ENCODE measurements at places on chromosomes 6 and 20.

GRCh38 chr20:11778206-11778570 is 139.5 kb upstream of the BTBD3 start:
- DNase-seq = no peak

- DNase-seq = no peak
These were observed 16.4 kb downstream of the PRSS16 start for GRCh38 chr6:27263886-27264285.

DNA sequence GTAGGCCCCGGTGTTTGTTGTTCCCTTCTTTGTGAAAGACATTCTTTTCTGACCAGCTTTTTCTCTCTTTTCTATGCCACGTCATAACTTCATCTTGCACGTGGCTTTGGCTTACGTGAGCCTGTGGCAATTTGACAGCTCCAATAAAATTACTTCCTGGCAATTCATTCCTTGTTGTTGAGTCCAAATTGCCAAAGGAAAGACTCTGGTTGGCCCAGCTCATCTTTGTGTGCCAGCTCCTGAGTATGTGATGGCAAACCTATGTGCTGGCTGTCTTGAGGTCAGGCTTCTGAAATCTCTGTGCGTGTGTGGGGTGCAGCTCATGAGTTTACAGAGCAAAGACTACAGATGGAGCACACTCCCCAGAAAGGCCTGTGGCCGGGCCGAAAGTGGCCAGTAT is 272.5 kb upstream of the SGK1 start:
- DNase-seq = no peak

GRCh38 chr20:1633535-1633934 is 13.7 kb upstream of the SIRPB1 start:
- DNase-seq = no peak

DNA sequence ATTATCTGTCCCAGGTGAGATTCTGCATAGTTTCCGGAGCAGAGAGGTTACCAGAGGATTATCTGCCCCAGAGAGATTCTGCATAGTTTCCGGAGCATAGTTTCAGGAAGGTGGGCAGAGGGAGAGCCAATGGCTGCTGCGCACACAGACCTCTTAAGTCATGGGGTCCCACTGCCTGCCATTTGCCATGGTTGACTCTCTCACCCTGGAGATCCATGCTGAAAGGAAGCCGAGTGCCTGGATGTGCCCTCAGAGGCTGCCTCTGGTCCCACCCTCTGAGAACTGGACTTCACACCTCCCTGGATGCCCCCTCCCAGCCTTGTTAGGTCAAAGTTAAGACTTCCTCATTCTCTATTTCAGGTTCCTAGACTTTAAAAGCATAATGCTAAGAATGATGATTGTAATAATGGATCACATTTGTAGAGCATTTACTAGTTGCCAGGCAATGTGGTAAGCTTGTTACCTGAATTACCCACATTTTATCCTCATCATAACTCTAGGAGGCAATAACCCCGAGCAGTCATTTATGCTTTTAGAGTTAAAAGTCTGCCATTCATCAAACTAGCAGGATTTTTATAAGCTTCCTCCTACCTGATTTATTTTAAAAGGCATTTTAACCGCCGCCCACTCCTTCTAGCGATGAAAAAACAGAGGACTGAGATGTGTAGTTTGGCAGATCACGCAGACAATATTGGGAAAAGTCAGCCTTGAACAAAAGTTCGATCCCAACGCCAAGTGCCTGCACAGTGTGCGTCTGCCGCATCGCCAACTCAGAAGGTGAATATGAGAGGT is 11.9 kb downstream of the SERPINB9 start:
- DNase-seq = no peak

- no peak for DNase-seq
These were observed 108.4 kb downstream of the SCML4 start for GRCh38 chr6:107715550-107716321.

DNA sequence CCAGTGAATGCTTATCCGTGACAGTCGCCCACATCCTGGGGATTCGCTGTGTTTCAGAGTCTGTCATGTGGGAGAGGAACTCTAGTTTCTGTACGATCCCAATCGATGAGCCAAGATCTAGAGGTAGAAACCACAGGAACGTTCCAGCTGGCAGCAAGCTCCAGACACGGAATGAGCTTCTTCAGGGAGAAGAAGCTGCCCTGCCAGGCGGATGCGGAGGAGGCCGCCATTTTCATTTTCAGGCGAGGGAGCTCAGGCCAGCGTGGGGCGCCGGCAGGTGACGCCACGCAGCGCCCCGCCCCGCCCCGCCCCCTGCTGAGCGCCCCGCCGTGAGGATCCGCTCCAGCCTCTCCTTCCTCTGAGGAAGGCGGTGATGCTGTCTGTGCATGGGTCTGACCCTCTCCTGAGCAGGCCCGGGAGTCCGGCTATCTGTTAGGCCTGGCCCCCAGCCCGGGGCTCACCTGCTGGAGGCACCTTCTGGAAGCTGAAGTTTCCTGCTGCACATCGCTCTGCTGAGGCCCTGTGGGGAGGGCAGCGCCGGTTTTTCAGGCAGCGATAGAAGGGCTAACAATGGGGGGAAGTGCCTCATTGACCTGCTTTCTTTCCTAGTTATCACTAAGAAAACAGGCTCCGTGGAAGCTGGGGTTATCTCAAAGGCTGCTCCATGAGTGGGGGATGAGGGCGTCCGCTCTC is 147.5 kb downstream of the ERMARD start:
- no peak for DNase-seq

DNA sequence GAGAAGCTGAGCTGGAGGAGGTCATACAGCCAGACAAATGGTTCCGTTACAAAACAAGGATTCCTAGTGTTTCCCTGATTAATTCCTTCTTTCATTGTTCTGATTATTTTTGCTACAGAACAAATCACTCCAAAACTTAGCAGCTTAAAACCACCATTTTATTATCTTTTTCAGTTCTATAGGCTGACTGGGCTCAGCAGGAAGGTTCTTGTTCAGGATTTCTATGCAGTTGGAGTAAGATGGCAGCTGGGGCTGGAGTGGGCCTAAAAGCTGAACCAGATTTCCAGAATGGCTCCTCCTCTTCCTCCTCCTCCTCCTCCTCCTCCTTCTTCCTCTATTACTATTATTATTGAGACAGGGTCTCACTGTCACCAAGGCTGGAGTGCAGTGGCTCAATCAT is 112.2 kb upstream of the SHLD1 start:
- no peak for DNase-seq

DNA sequence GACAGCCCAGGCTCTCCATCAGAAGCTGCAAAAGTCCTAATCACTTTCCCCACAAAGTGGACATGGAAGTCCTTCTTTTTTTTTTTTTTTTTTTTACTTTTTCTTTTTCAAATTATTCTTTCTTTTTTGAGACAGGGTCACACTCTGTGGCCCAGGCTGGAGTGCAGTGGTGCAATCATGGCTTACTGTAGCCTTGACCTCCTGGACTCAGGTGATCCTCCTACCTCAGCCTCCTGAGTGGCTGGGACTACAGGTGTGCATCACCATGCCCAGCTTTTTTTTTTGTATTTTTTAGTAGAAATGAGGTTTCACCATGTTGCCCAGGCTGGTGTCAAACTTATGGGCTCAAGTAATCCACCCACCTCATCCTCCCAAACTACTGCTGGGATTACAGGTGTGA is 29.0 kb upstream of the AKIRIN2 start:
- DNase-seq = no peak

- no peak for DNase-seq
These were observed 4.7 kb upstream of the DNAJC5 start for GRCh38 chr20:63890201-63890576.

DNA sequence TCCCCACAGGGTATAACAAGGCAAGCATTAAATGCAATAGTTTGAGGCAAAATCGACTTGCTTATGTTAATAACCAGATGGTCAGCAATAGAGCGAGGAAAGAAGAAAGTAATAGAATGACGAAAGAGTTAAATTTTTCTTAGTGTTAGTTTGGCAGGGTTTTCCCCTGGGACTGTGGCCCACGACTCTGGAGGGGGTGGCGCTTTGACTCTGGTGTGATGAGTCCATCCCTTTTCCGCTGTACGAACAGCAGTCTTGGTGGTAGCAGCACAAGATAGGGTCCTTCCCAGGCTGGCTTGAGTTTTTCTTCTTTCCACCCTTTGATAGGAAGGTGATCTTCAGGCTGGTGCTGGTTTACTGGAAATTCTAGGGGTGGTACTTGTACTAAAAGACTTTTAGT is 69.2 kb upstream of the GMDS start:
- no peak for DNase-seq

DNA sequence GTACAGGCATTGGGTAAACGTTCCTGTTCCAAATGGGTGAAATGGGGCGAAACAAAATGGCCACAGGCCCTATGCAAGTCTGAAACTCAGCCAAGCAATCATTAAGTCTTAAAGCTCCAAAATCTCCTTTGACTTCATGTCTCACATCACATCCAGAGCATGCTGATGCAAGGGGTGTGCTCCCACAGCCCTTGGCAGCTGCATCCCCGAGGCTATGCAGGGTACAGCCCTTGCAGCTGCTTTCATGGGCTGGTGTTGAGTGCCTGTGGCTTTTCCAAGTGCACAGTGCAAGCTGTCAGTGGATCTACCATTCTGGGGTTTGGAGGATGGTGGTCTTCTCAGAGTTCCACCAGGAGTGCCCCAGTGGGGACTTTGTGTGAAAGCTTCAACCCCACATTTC is 270.0 kb upstream of the CDYL start:
- DNase-seq = no peak

DNA sequence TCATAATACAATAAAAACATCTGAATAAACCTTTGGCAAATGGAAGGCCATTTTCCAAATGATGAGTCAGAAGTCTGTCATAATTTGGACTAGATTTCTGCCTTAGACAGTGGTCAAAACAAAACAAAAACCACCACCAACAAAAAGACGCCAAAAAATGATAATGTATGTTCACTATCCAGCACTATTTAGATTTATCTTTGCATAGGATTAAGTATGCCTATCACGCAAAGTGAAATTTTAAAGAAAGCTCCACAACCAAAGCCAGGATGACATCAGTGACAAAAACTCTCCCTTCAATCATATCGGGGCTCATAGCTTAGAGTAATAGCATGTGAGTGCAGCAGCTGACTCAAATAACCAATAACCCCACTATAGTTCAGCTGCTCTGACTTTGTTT is 201.9 kb downstream of the MOXD1 start:
- no peak for DNase-seq

GRCh38 chr20:20491784-20492264 is 123.9 kb downstream of the INSM1 start:
- DNase-seq = no peak

DNA sequence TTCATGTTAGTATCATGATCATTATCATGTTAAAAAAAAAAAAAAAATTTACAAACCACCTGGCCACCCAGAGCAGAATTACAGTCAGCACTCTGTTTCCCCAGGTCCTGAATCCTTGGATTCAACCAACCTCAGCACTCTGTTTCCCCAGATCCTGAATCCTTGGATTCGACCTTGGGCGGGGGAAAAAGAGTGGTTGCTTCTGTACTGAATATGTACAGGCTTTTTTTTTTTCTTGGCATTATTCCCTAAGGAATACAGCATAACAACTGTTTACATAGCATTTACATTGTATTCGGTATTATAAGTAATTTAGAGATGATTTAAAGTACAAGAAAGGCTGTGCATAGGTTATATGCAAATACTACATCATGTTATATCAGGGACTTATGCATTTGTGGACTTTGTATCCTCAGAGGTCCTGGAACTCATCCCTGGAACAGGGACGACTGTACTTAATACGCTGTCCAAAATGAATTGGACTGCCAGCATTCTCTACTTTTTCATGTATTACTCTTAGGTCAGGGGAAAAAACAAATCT is 31.2 kb downstream of the GCNT2 start:
- no peak for DNase-seq

GRCh38 chr20:56974499-56975250 is 291.8 kb downstream of the BMP7 start:
- DNase-seq = peak; percentile 61

GRCh38 chr6:90868256-90868655 is 281.4 kb upstream of the MAP3K7 start:
- no peak for DNase-seq

DNA sequence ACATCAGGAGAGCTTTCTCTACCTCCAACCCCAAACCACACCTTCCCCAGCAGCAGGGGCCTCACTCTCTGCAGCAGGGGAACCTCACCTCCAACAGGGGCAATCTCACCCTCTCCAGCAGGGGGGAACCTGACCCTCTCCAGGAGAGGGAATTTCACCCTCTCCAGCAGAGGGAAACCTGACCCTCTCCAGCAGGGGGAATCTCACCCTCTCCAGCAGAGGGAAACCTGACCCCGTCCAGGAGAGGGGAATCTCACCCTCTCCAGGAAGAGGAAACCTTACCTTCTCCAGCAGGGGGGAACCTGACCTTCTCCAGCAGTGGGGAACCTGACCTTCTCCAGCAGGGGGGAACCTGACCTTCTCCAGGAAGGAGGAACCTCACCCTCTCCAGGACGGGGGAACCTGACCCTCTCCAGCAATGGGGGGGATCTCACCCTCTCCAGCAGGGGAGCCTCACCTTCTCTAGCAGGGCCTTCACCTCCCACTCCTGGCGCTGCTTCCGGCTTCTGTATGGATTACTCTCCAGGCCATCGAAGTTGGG is 3.1 kb downstream of the B3GALT4 start:
- DNase-seq = peak; percentile 67

DNA sequence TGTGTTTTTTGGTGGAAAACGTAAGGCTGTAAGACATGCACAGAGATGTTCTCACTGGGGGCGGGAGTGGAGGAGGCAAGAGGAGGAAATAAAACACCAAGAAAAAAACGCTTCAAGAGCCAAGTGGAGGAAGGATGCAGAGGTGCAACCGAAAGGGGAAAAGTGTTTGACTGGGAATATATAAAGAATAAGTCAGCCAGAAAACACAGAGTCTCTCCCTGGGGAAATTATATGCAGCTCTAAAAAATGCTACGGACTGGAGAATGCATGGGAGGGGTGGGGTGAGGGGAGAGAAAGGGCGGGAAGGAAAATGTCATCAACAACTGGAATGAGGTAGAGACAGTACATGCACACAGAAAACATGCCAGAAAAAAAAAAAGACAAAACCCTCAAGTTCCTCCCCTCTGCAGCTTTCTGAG is 133.5 kb downstream of the SCML4 start:
- no peak for DNase-seq

DNA sequence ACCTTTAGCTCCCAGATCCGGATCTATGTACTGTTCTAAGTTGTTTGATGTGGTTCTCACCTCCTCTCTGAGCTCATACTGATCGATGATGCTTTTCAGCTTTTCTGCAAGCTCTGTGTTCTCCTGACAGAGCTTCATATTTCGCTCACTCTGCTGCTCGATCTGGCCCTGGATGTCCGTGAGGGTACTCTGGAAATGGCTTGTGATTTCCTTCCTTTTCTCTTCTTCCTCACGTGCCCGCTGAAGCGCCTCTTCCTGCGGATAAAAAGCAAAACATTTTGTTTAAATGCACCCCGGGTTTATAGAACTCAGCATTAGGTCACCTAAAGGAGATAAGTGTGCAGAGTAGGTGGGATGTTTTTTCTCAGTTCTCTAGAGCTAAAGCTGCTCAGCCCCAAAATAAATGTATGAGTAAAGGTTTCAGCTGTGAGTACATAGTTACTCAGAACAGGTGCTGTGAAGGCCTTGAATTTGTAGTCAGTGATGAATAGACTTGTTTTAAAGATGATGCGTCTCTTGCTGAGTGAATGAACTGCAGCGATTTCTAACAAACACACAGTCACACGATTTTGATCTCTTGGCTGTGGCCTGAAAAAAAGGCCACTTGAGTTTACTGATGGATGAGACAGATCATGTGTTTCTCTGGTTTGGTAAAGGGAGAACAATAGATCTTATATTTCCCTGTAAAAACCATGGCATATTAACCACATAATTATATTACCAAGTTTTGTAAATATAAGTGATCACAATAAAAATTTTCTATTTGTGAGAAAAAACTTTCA is 29.1 kb downstream of the TXLNB start:
- no peak for DNase-seq

All from hematopoietic multipotent progenitor cell treated with erythropoietin and hydrocortisone succinate and interleukin-3 and kit ligand, for 6 days (in vitro differentiated cells).